CMK (cell line): ENCODE measurements at places on chromosomes 7 and 10.
A peak's percentile ranks its signal among the peaks of the same experiment; 100 is the strongest.

DNA sequence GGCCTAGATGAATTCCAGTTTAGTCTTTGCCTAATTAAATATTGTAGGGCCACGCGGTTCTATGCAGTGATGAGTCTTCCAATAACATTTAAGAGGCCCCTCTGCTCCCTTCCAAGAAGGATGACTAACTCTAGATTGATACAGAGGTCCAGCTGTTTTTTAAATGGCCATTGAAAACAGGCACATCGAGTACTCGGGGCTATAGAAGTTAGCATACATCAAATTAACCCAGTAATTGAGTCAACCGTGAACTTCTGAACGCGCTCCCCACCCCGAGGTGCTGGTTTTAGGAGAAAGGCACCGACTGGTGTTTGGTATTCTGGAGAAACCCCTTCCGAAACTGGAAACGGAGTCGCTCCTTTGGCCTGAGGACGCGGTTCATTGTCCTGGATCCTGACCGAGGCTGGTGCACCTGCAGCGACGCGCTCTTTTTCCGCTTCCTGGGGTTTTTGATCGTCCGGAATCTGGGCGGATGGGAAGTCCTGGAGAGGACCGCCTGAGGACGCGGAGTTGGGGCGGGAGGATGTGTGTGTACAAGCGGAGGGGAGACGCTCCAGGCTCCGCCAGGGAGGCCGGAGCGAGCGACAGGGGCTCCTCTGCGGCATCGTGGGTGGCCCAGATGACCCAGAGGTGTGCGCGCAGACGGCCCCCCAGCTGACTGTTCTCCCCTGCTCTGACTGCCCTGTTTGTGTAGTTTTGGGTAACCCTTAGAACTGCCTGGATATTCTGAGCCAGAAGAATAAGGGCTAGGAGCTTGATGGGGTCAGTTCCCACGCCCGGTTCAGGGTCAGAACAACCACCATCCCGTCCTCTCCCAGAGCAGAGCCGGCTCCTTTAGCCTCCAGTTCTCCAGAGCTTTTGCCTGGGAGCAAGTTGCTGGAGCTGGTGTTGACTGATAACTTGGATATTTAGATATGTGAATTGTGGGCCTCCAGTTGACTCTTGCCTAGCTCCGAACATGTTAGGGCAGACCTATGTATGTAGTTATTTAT is 711 bp downstream of the FAM221A start:
- DNase-seq, result no peak

DNA sequence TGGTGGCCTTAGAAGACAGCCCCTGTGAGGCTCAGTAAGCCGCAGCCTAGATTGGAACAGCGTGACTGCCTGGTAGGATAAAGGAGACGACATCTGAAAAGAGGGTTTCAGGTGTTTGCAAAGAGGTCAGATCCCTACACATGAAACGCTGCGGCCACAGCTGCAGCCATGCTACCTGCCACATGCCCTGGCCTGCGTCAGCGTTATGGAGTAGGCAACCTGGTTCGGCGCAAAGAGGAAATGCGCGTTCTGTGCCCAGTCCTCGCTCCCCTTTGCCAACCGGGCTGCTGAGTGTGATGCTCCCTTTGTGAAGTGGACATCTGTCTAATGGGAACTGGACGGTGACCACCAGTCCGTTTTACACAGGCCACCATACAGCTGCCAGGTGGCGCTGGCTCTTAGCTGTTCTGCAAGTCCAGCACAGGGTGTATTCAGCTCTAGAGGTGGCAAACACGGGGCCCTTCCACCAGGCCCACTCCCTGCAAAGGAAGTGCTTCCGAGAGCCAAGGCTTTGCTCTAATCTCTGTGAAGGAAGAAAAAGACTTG is 160.3 kb downstream of the CELF2 start:
- no peak for DNase-seq

- DNase-seq, result no peak
Measured at GRCh38 chr10:17062009-17062408, 67.6 kb downstream of the CUBN start.

DNA sequence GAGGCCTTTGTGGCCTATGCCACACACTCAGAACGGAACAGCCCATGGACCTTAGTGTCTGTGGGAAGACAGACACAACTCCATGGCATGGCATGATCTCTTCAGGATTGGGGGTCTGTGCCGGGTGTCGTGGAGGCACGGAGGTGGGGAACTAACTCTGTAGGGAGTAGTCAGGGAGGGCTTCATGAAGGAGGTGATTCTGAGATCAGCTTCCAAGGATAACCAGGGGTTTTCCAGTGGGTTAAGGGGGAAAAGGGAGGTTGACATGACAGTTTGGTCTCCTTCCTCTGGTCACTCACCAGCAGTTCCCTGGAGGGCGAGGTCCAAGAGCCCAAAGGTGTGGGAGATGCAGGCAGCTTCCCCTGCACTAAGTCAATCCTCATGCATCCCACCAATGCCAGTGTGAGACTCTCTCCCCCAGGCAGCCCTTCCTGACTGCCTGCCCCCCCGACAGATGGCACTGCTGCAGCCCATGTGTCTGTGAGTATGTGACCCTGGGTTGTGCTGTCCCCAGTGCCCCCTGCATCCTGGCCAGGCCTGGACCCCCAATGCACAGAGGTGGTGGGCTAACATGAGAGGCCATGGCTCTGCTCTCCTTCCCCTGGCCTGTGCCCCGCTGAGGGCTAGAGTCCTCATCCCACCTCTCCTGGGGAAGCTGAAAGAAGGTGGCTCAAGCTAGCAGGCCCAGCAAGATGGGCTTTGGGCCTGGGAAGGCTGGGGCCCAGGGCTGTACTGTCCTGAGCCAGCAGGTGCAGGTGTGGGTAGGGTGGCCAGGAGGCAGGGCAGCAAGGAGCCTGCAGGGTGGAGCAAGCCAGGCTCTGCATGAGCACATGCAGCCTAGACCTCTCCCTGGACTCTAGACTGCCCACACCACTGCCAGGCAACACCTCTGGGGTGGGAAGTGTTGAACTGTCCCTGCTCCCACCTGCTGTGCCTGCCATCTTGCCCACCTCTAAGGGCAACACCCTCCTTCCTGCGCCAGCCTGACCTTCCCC is 39.7 kb downstream of the RASGEF1A start:
- DNase-seq, result no peak

DNA sequence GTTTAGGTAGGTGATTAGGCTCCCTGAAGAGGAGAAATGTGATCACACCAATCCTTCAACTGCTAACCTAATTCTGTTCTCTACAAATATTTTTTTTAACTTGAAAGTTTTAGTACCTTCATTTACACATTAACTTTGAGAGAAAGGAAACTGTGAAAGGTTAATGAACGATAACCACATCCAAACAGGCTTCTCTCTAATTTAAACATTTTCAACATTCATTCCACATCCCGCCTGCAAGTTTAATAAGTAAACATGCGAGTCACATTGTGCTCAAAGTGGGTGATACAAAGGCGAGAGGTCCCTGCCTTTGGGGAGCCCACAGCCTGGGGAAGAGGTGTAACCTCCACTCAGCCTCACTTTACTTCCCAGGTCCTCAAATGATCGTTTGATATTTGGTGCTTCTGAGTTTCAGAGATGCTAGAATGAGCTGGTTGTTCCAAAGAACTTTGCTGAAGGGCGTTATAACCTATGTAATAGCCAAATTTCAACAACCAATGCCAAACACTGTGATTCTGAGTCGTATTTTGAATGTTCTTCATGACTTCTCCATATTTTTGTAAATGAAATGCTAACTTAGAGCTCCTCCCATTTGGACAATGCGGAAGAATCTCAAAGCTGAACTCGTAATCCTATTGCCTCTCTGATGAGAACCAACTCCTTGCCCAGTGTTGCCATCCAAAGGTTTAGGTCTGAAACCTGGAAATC is 47.5 kb downstream of the DENND2A start:
- no peak for DNase-seq

DNA sequence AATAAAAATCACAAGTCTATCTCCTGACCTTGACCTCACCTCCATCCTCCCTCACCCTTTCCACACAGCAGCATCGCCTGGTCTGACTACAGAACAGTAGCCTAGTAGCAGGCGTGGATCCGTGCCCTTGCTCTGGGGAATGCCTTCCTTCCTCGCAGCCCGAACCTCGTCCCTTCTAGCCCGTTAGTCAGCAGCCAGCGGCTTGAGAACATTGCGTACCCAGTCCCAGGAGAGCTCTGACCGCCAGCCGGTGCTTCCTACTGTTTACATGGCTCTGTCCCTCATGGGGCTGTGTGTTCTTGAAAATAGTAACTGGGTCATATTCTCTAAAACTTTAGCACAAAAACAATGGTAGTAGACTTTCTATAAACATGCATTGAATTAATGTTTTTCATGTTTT is 682.7 kb upstream of the IGFBP3 start:
- no peak for DNase-seq

DNA sequence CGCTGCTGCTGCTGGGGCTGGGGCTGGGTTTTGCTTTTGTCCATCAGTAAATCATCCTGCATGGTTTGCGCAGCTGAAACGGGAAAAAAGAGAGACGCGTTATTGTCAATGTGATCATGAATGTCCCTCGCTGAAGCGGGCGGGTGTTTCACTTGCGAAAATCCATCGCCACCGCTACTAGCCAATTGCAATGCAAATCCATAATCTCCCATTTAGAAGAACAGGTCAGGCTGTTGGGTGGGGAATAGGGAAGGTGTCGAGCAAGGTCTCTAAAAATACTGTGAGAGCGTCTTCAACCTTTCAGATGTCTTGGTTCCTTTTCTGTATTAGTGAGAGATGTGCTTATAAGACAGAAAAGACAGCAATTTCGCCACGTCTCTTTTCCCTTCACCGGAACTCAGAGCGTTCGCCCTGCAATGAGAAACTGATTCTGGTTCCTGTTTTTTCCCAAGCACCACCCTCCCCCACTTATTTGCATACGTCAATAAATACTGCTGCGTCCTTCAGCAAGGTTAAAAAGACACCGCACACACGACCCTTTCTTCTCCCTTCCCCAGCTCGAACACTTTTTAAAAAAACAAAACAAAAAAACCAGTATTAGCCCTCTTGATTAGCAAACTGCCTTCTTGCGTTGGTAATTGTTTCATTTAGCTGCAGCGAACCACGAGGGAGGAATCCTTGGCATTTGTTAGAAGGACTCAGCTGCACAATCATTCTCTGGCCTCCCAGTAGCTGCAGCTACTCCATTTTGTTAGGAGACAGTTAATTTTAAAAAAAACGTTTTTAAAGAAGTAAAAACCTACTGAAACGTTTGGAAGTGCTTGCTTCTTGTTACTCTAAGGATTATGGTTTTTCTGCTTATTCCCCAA is 50.4 kb downstream of the CPEB3 start:
- DNase-seq, result peak; percentile 41

GRCh38 chr10:131997366-131998049 is 15.8 kb upstream of the BNIP3 start:
- DNase-seq, result no peak

DNA sequence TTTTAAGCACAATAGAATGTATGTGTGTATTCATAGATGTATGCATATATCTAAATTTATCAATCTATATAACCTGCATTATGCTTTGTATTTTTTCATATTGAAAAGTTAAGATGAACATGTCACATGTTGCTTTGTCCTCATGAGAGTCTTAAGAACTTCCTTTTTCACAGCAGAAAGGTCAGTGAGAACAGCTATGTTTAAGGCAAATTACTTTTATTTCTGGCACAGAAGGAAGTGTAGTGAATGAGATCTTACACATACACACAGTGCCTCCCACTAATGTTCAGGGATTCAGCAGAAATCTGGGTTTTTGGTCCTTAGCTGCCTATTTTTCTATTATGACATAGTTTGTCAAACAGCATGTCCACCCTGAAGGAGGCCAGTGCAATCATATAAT is 134.8 kb downstream of the TMEM26 start:
- no peak for DNase-seq

DNA sequence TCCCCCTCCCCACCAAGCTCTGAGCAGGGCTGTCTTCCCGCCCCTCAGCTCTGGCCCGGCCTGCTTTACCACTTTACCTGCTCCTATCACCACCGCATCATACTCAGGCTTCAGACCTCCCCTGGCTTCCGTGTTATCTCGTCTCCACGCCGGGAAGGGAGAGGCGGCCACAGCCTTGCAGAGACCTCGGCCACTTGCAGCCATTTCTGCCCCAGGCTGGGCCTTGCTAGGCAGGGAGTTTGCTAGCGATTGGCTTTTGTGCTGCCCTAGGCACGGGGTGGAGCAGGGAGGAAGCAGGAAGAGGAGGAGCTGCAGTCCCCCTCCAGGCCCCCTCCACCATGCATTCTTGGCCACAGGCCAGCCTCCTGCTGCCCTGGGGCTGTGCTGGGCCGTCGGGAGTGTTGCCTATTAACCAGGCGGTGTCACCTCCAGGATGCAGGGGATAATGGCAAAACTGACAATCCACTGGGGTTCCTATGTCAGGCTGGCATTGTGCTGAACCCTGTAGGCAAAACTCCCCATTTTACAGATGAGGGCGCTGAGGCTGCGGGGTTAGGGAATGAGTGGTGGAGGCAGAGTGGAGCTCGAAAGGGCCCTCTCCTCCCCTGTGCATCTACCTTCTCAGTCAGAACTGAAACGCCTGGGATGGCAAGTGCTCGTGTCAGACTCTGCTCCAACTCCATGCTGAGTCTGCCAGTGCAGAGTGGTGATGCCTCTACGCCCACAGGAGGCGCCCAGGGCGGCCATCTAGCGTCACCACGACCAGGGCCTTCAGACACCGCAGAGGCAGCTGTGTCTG is at the start of gene PYROXD2:
Gene PYROXD2, minus strand, starts transcription at position 251 of the 799 bp plus-strand sequence. Its CDS starts 47 bp downstream, at position 204.
- DNase-seq, result peak; percentile 80

DNA sequence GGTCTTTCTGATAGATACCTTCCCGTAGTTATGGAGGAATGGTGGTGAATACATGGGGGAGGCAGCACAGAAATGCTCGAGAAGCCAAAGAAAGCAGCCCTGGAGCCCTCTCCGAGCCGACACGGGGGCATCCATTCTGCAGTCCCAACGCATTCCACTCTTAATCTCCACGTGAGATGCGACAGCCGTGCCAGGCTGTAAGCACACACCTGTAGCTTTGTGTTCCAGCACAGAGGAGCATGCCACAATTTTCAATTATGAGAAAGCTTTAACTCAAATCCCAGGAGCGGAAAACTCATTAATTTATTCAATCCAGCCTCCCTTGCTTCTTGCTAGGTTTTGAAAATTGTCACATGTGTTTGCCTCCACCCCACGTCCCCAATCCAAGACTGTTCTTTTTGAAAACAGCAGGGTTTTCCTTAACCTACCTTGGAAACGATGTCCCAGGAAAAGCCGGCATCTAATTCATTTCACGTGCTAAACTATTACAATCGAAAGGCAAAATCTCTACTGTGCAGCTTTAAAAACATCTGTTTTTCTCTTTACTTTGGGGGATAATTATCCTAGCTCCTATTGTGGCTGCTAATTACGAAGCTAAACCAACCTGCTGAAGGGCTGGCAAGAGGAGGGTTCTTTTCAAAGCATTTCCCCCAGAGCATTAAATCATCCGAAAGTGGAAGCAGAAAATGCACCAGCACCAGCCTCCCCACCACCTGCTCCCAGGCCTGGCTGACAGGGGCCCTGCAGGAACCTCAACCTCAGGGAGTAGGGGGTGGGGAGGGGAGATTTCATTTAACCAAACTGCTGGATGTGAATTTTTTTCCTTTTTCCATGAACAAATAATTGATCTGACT is 56.0 kb upstream of the CHST15 start:
- no peak for DNase-seq
